Astrocyte (in vitro differentiated cells and primary cell): ENCODE measurements at places on chromosomes 16 and 17. TPM values are rescaled to one million over a fixed set of nuclear protein-coding genes. Genes with fewer than 3 reads are reported as not detected.

The B9D1 gene
- 10.2 and 10.9 TPM in 2 replicates for total RNA-seq

The NPIPB6 gene
- 1.7 TPM in 1 of 2 replicates, not detected in the other for total RNA-seq

The CTF1 gene
- 5.2 and 5.9 TPM in 2 replicates for total RNA-seq

The SULT1A2 gene
- total RNA-seq = not detected in 2 replicates

The HBA2 gene
- total RNA-seq = 1.4 TPM in 1 of 2 replicates, not detected in the other

The SULT1A1 gene
- total RNA-seq = 0.41 and 0.53 TPM in 2 replicates

The DUS2 gene
- total RNA-seq = 14.0 and 14.9 TPM in 2 replicates

DNA sequence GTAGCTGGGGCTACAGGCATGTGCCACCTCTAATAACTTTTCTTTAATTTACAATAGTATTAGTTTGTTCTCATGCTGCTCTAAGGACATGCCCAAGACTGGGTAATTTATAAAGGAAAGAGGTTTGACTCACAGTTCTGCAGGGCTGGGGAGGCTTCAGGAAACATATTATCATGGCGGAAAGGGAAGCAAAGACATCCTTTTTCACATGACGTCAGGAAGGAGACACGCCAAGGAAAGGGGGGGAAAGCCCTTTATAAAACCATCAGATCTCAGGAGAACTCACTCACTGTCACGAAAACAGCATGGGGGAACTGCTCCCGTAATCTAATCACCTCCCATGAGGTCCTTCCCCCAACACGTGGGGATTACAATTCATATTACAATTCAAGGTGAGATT is 18.3 kb downstream of the IL4R start:
- no peak for DNase-seq

DNA sequence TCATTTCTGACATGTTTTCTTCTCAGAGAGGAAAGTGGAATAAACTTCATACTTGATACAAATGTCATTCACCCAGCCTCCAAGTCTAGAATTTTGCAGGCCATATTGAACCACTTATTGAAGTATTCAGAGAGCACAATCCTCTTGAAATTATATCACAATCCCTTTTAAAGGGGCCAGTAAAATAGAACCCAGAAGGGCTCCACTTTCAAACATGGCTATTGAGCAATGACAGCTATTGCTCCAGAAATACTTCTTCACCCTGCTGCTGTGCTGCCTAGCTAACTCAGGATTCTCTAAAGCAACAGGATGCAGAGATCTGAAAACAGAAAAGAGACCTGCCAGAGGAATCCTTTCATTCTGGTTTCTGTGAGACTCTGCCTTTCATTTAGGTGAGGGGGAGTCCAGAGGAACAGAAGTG is 275.0 kb upstream of the CDH5 start:
- no peak for DNase-seq

- no peak for DNase-seq
Measured at GRCh38 chr16:85867189-85867588, 31.8 kb upstream of the IRF8 start.

DNA sequence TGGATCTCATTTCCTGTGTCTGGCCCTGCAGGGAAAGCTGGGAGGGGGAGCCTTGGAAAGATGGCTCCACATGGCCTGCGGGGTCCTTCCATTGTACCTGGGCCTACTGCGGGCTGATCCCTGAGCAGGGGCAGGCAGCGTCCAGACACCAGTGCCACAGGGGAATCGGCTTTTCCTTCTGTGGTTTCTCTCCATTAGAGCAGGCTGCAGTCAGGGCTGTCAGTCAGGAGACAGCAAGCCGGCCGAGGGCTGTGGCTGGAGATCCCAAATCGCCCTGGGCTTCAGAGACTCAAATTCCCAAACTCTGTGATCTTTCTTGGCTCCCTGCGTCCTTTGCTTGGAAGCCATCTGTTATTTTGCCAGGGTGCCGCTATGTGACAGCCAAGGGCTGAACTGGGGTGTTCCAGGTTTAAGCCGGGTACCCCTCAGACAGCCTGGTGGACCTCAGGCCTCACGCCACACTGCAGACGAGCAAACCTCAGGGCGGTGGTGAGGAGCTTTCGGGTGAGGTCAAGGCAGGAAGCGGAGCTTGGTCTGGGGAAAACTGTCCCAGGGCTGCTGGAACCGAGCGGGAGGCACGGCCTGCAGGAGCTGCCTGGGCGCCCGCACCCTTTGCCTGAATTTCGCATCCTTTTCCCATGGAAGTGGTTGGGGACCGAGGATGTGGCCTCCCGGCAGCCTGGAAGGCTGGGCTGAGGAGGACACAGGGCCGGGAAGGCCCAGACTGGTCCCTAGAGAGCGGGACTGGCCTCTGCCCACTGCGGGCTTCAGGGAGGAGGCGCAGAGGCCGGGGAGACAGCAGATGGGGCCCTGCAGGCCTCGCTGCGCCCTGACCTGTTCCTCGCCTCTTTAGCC is 1.5 kb upstream of the CPNE7 start:
- DNase-seq = no peak

DNA sequence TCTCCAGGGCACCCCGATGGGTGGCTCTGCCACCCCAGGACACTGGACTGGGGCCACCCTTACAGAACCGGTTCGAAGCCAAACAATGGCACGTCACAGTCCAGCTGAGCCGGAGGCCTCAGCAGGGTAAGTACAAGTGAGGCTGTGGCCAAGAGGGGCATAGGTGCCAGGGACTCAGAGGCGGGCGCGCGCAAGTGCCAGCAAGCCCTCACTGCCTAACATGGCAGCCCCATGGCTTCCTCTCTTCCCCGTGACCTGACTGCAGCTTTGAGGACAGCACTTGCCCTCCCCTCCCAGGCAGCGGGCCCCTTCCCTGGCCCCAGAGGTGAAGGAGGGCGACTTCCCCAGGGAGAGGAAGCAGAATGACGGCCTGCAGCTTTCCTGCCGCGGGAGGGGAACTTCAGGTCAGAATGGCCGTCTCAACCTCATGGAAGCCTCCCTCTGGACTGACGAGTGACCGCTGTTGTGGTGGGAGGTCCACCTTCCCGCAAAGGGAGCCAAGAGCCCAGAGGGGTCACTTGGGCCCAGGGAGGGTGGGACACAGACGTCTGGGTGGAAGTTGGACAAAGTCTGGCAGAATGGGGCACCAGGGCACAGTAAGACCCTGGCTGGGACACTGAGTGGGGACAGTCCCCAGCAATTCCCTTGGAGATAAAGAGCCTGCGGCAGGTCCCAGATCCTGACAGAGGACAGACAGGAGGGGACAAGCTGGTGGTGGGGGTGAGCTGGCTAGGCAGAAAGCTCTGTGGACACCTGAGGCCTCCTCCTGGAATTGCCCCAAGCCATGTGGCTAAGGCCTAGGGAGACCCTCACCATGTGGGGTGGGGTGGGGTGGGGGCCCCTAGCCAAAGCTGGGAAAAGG is 52.1 kb upstream of the TOB1 start:
- no peak for DNase-seq

DNA sequence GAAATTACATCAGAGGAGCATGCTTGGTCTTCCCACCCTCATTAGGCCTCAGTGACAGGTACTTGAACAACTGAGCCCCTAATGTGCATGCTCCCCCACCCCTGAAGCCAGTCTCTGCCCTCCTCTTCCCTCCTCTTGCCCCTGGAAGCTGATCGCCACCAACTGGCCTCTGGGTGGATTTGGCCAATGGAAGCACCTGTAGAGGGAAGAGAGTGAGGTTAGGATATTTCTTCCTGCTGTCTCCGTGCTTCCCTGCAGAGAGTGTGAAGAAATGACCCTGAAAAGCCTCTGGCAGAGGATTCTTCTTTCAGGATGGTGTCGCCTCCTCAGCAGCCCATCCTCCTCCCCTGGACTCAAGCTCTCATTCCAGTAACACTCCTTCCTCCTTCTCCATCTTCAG is 5.9 kb upstream of the CBLN1 start:
- DNase-seq = no peak
